ENCODE measurements at places on chromosomes 4 and X.

DNA sequence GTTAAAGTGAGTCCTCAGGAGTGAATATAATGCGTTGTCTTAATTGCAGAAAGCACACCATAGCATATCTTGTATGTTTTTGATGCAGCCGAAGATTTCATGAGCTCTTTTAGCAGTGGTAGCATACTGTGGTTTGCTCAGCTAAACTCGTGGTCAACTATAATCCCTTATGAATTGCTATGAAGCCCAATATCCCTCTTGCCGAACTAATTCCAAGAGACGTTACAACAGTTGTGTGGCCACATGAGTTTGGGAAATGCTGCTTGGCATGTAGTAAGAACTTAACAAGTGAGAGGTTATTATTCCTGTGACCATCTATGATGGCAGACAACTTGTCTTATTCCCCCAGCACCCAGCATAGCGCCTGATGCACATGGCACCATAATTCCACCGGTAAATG, 30.7 kb downstream of the SYAP1 start:
- DNase-seq = no peak

DNA sequence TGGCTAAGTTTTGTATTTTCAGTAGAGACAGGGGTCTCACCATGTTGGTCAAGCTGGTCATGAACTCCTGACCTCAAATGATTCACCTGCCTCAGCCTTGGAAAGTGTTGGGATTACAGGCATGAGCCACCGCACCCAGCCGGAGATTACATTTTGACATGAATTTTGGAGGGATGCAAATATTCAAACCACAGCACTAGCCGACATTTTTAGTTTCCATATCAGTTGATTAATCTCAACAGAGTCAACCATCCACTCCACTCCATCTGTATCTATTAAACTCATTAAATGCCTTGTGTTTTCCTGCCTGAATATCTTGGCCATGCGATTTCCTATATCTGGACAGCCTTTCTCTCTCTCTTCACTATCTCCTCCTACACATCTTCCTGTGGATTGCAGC, 64.1 kb upstream of the PDGFRA start:
- no peak for DNase-seq

DNA sequence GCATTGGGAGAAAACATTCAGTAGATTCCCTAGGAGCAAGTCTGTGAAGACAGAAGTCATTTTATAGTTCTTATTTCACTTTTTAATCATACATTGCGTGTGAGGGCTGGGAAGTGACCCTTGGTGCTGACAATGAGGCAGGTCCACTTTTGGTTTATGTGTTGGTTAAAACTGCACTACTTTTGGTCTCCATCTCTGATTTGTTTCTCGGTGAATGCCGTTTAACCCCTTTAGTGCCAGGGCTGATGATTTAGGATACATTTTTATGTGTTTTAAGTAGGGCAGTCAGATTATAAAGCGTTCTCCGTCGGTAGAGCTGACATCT, 110.4 kb downstream of the AFF1 start:
- no peak for DNase-seq

DNA sequence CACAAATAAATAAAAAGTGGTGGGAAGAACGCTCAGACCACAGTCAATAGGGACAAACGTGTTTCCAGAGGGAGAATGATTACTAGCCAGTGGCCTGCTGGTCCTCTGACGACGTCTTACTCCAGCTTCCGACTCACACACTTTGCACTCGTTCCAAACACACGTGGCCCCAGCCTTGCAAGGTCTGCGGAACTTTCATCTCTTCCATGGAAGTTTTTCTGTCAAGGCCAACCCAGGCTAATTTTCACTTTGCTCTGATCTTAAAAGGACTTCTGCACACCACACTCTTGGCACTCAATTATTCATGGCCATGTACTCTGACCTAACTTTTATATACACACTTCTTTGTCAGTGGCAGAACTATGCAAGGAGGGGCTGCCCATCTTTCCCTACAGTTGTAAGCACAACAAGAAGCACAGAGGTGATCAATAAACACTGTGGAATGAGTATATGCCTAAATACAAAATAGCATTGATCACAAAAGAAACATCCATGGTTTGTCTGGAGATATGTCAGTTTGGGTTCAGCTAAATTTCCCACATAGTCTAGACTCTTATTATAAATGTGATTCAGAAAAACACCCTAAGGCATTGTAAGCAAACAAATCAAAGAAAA, 69.4 kb downstream of the STX18 start:
- DNase-seq = no peak

GRCh38 chr4:110751183-110751582, 128.3 kb upstream of the PITX2 start:
- DNase-seq = no peak

DNA sequence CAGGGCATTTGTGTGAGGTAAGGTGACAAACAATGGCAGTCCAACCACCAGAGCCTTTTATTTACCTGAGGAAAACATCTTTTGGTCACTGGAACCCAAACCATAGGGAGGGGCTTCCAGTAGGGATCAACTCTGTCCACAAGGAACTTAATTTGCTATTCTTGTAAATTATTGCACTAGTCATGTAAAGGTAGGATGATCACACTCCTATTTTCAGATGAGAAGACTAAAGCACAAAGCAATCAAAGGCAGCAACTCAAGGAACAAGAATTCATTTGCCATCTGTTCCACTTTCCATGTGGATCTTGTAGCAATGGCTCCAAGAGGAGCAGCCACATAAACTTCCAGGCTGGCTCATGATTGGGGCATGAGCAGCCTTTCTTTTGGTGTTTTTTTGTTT, 35.3 kb downstream of the CD99L2 start:
- no peak for DNase-seq

DNA sequence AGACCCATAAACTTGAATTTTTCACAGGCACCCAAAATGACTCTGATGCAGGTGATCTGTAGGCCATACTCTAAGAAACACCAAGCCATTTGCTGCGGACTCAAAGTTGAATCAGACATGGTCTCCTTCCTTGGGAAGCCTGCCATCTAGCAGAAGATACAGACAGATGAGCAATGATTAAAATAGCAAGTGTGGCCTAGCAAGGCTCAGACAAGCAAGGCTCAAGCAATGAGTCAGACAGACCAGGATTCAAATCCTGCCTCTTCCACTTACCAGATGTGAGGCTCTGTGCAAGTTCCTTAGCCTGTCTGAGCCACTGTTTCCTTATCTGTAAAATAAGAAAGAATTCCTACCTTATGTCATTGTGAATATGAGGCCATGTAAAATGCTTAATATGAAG, 2.3 kb downstream of the CCDC149 start:
- DNase-seq = no peak

DNA sequence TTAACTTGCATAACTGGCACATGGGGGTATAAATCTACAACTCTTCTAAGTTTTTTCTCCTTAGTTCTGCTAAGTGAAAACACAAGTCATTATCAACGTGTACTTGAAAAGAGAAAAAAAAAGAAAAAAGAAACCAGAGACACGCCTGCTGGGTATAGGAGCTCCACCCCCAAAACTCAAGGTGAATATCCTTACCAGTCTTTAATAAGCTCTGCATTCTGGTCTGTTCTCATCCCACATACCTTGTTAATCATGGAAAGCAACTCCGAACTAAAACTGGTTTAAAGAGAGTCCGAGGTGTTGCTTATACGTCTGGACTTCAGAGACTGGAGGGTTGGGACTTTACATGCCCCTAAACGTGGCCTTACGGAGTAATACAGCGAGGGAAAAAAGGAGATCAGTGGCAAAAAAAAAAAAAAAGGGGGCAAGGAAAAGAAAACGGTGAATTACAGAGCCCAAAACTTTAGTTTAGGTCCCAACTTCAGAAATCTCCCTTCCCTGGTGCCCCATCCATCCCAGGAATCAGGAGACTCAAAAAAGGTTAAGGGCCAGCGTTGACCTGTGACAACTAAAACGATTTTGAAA, 1.0 kb downstream of the PGRMC2 start:
- DNase-seq = peak; percentile 71

DNA sequence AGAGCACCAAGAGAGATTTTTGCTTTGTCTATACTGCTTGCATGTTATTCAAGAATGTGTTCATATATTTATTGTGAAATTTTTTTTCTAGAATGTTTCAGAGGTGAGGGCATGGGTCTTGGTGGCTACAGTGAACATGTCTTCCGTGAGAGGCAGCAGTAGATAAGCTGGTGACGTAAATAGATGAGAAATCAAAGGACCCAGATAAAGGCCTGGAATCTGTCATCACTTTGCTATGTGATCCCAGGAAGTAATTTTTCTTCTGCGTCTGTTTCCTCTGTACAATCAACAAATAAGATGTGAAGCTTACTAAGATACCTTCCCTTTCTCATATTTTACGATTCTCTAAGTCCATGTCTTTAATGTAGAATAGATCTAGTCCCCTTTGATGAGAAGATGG, 129.1 kb downstream of the COL4A6 start:
- no peak for DNase-seq

DNA sequence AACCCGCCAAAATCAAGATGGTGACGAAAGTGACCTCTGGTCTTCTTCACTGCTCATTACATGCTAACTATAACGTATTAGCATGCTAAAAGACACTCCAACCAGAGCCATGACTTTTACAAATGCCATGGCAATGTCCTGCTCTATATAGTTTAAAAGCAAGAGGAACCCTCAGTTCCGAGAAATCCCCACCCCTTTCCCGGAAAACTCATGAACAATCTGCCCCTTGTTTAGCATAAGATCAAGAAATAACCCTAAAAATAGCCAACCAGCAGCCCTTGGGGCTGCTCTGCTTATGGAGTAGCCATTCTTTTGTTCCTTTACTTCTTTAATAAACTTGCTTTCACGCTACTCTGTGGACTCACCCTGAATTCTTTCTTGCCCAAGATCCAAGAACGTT, 463.5 kb upstream of the FAM241A start:
- no peak for DNase-seq

DNA sequence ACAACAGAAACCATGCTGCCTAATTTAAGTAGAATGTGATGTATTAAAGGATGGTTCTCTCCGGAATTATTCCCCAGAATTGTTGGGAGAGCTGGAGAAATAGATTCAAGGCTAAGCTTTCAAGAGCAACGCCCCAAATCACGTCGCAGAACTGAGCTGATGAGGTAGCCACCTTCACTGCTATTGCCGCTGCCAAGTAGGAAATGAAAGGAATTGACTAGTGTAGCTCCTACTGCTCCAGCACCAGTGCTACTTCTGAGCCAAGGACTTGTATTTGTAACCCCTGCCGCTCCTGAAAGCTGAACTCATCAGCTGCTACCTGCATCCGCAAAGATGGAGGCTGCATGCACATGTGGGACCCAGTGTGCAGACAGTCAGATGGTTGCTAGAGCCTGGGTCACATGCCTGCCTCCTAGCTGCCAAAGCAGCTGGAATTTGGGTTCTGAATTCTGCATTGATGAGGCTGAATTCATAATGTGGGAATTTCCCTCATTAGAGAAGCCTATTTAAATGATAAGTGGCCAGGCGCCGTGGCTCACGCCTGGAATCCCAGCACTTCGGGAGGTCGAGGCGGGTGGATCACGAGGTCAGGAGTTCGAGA, 173.9 kb downstream of the PDGFRA start:
- DNase-seq = no peak

GRCh38 chr4:173538148-173538908, 8.3 kb upstream of the HAND2 start:
- no peak for DNase-seq

GRCh38 chrX:24410514-24411189, 50.2 kb downstream of the SUPT20HL1 start:
- DNase-seq = no peak

DNA sequence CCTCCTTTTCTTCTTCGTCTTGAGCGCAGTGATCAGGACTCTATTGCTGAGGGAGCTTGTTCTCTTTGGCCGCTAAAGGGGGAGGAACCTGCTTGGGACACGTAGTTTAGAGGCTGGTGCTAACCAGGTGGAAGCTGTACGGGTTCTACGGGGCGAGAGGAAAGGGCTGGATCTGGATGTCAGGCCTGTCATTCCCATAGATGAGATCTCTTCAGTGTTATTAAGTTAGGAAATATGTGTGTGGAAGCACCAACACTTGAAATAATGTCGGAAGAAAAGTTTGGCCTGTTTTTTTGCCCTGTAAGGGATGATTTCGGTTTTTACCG, 643 bp downstream of the SRP72 start:
- peak; percentile 52 for DNase-seq

- no peak for DNase-seq
Measured at GRCh38 chrX:19097553-19098283, 24.6 kb downstream of the ADGRG2 start.
